ENCODE measurements at places on chromosomes 6 and 20. TPM values are rescaled to one million over a fixed set of nuclear protein-coding genes. Genes with fewer than 3 reads are reported as not detected.

The PFDN6 gene
- 65.0 TPM for total RNA-seq

The PNLDC1 gene
- total RNA-seq = 0.14 TPM

The BACH2 gene
- total RNA-seq = 0.14 TPM

The CD83 gene
- total RNA-seq = 2.5 TPM

The HRH3 gene
- total RNA-seq = not detected

The RNGTT gene
- total RNA-seq = 14.6 TPM

The ZNF165 gene
- total RNA-seq = 2.5 TPM

The STAU1 gene
- 46.2 TPM for total RNA-seq

The KCNK5 gene
- 0.07 TPM for total RNA-seq

The IPCEF1 gene
- 0.07 TPM for total RNA-seq

The MED20 gene
- 24.2 TPM for total RNA-seq

The CHD6 gene
- total RNA-seq = 10.0 TPM

The KIF6 gene
- total RNA-seq = not detected

The GRM1 gene
- total RNA-seq = 0.65 TPM

All from airway epithelial cell (primary cell).